WERI-Rb-1 (cell line): ENCODE measurements at places on chromosomes 12 and 14.

- peak; percentile 34 for DNase-seq
These were observed 139.8 kb upstream of the NOS1 start for GRCh38 chr12:117501076-117501869.

DNA sequence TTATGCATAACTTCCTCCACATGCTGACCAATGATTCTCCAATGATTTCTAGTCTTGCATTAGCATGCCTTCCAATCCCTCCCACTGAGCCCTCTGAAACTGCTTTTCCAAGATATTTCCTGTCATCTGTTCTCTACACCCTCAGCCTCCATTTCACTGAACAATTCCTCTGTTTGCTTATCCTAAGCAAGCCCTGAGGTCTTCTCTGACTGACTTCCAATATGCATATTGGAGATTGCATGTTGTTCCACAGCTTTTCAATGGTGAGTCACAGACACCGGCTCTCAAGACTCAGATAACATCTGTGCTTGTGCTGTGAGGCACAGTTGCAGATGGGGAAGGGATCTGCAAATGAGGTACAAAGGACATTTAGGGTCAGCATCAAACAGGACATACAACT is 141.0 kb downstream of the SLC16A7 start:
- peak; percentile 19 for DNase-seq

- no peak for DNase-seq
These were observed 7.3 kb upstream of the RIN3 start for GRCh38 chr14:92506231-92506630.

DNA sequence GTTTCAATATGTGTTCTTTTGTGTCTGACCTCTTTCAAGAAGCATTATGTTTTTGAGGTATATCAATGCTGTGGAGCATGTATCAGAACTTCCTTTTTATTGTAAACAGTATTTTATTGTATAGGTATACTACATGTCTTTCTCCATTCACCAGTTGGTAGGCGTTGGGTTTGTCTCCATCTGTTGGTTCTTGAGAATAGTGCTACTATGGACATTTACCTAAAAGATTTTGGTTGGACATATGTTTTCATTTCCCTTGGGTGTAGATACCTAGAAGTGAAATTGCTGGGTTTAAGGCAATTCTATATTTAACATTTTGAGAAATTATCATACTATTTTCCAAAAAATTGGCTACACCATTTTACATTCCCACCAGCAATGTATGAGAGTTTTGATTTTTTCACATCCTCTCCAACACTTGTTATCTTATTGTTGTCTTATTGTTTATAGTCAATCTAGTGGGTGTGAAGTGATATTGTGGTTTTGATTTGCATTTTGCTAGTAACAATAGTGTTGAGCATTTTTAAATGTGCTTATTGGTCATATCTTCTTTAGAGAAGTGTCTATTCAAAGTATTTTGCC is 409.2 kb downstream of the IPO8 start:
- peak; percentile 21 for DNase-seq

DNA sequence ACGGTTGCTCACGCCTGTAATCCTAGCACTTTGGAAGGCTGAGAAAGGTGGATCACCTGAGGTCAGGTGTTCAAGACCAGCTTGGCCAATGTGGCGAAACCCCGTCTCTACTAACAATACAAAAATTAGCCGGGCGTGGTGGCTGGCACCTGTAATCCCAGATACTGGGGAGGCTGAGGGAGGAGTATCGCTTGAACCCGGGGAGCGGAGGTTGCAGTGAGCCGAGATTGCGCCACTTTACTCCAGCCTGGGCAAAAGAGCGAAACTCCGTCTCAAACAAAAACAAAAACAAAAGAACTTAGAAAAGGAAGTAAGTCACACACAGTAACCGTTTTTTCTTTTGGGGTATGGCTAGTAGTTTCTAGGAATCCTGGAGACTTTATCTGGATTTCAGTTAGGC is 1.7 kb upstream of the PALS1 start:
- no peak for DNase-seq

DNA sequence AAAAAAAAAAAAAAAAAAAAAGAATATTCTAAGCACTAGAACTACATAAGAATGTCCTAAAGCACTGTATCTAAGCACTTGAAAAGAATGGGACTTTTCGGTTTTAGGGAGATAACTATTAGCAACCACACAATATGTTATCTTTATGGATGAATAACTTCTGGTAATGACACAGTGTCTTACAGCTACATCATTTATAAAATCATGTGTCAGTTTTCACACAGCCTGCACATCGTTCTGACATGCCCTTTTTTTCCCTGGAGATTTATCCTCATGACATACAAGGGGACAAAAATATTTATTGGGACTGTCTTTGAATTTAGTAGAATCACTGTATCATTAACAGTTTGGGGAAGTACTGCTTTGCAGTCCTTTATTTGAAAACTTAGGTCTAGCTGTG is 17.3 kb downstream of the TMEM19 start:
- DNase-seq = no peak

DNA sequence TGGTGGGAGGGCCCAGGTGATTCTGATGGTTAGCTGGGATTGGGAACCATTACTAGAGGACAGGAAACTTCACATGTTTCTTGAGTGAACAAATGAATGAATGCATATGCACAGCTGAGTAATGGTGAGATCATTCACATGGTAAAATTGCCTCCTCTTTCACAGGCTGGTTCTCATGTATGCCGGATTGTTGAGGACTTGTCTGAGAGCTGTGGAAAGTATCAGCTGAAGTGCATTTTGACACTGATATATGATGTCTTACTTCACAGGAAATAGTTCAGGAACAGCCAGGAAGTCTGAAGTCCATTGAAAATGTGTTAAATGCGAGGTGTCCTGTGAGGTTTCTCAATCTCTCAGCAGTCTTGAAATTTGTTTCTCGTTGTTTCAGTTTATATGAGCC is 77.6 kb upstream of the DACT1 start:
- DNase-seq = no peak

DNA sequence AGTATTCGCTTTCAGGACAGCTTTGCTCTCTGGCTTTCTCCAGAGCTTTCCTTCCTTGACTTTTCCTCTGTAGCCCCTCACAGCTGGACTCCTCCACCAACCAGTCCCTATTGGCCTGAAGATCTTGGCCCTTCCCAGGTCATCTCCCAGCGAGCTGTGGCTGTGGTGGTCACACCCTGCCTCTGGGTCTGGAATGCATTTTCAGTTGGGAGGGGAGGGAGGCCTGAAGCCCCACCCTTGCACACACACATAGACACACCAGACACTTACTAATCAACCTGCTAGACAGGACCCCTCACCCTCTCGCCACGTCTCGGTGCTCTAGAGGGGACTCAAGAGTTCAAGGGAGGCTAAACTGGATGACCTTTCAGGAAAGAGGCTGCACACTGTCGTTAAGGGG is 13.9 kb downstream of the JDP2 start:
- no peak for DNase-seq

GRCh38 chr14:105250986-105251385 is 2.7 kb downstream of the BTBD6 start:
- no peak for DNase-seq

- no peak for DNase-seq
These were observed 15.1 kb upstream of the CLEC1A start for GRCh38 chr12:10113920-10114319.

GRCh38 chr14:31363331-31364073 is 56.8 kb downstream of the HEATR5A start:
- no peak for DNase-seq

GRCh38 chr12:93244514-93245077 is 133.1 kb upstream of the NUDT4 start:
- DNase-seq = no peak
